ENCODE measurements at places on chromosomes 5 and 9. TPM values are rescaled to one million over a fixed set of nuclear protein-coding genes. Genes with fewer than 3 reads are reported as not detected.

DNA sequence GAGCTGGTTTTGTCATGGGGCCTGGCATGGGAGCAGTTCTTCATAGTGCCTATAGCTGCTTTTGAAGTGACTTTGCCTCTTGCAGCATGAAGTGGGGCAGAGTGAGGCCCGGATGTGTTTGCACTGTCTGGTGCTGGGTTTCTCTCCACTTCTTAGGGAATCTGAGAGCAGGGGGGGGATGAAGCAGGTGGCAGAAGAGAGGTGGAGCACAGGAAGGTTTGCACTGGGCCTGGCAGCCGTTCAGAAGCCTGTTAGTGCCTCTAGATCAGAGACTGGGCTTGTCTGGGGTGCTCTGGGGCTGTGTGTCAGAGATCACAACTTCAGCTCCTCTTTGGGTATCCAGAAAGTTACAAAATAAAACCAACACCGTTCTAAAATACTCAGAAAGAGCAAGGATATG is 18.4 kb downstream of the USP20 start:
- no peak for DNase-seq

The ODF2 gene
- total RNA-seq = 28.3 TPM

GRCh38 chr9:110821064-110821463 is 152.5 kb downstream of the MUSK start:
- DNase-seq = no peak

The PLPP6 gene
- total RNA-seq = 15.5 TPM

The IL9 gene
- not detected for total RNA-seq
